Effector CD8-positive, alpha-beta T cell (primary cell): ENCODE measurements at places on chromosomes 5 and 9.

DNA sequence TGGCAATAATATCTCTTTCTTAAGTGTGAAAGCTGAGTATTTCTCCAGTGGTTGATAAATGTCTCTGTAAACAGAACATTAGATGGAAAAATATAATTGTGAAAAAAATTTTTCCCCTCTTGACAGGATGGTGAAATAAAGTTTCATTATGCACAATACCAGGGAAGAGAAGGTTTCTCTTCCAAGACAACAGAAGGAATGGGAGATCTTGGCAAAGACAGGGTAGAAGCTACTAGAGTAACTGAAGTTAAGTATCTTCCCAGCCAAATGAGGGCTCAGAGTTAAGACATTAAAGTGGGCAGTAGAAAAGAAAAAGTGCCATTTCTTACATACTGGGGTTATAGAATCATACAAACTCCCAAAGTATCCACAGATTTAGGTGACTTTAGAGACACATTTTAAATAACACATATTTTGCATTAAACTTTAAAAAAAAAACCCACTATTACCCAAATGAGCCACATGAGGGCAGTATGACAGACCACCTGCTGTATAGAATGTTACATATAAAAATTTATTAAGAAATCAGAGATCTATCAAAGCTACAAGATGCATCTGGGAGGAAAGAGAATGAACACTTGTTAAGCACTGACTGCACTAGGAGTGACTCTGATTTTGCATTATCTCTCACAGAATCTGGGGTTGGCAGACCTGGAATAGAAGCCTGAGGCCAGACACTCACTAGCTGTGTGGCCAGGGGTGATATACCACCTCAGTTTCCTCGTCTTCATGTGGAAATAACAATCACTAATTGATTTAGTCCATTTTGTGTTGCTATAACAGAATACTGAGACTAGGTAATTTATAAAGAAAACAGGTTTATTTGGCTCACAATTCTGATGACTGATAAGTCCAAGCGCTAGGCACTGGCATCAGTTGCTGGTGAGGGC is 98.5 kb downstream of the ARSB start:
- no peak for DNase-seq

DNA sequence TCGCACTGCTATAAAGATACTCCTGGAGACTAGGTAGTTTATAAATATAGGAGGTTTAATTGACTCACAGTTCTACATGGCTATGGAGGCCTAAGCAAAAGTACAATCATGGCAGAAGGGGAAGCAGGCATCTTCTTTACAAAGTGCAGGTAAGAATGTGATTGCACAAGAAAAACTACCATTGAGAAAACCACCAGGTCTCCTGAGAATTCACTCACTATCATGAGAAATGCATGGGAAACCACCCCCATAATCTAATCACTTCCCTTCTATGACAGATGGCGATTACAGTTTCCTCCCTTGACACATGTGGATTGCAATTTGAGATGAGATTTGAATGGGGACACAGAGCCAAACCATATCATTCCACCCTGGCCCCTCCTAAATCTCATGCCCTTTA is 121.2 kb upstream of the ST8SIA4 start:
- no peak for DNase-seq

DNA sequence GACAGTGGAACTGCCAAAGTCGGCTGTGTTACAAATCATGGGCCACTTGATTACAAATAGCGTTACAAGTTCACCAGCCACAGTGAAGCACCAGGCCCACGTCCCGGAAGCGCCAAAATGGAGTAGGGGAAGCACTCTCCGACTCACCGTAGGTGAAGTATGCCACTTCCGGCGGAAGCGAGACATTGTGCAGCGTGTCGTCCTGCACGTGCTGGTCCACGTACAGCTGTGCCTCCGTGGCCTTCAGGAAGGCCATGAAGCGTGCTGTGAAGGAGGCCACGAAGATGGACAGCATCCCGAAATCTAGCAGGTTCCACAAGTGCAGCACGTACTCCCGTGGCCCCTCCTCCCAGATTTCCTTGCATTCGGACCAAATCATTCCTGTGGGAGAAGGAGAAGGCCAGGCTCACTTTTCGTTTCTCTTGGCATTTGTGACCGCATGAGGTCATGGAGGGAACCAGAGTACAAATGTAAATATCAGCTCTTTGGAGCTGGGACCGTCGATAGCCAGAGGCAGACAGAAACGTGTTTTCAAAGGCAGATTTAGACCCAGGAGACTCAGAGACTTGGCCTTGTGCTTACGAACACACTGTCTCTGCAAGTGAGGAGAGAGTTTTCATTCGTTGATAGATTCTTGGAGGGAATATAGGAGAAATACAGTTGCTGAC is 58.7 kb upstream of the SMIM32 start:
- no peak for DNase-seq

DNA sequence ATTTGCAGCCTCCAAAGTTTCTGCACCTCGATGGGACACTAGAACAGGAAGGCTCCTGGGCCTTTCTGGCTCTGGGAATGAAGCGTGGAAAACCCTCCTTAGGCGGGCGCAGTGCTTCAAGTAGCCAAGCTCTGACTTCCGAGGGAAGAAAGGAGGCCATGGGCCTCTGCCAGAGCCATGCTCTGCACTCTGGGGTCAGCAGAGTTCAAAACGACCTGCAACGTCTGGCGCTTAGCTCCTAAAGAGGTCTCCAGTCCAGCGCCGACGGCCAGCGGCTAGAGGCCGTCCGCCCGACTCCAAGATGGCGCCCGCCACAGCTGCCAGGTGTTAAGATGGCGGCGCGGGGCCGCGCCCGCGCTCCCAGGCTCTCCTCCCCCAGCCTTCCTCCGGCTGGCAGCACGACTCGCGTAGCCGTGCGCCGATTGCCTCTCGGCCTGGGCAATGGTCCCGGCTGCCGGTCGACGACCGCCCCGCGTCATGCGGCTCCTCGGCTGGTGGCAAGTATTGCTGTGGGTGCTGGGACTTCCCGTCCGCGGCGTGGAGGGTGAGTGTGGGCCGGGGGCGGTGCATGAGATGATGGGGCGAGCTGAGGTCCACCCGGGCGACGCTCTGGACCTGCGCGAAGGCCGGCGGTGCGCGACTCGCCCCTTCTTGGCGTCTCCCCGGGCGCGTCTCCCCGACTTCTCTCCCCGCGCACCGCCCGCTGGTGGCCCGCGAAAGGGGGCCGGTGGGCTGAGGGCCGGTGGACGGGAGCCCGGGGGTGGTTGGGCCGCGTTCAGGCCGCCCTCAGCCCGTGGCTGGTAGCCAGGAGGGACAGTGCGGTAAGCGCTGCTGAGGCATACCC is at the start of gene TXNDC15:
TXNDC15 (plus strand) TSS at position 385 of the 844 bp plus-strand sequence; CDS start at position 442, 57 bp downstream.
- DNase-seq: peak; percentile 64

DNA sequence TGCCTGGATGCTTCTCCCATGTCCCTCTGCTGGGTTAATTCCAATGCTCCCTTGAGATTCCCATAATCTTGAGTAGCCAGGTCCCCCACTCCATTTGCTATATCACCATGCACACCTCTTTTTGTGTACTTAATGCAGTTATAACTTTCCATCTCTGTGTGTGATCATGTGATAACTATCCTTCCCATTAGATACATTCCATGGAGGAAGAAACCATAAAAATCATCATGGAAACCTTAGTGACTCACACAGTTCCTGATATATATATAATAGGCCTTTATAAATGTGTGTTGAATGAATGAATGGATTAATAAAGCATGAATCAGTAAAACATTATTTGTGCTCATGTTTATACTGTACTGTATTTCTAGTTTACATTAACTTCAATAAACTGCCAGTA is 104.6 kb downstream of the PCSK5 start:
- DNase-seq: no peak

DNA sequence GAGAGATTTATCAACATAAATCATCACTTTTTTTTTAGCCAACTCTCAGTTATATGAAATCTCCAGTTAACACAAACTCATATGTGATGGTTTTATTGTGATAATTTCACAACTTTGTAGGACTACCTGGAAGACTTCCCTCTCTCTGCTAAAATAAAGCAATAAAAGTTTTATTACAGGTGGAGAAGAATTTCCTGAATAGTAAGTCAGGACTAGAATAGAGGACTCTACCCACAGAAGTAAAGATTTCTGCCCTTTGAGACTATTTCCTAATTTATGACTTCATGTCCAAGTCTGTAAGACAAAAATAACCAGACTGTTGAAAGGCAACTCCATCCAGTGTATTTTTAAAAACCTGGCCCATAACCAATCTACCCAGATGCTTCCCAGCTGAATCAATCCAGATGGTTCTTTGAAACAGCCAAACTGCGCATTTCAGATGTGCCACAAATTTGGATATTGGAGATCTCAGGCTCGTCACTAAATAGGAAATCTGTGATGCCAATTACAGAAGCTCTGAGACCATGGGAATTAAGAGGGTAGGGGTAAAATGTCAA is 234.0 kb upstream of the NMUR2 start:
- no peak for DNase-seq

GRCh38 chr5:14568333-14568732 is 13.3 kb upstream of the OTULINL start:
- DNase-seq: no peak
